Stimulated activated CD8-positive, alpha-beta memory T cell treated with anti-CD3 and anti-CD28 coated beads, Interleukin-7, amount 100 ng/mL, for 1 hour (primary cell): ENCODE measurements at places on chromosomes 2 and 18.
A peak's percentile ranks its signal among the peaks of the same experiment; 100 is the strongest.

DNA sequence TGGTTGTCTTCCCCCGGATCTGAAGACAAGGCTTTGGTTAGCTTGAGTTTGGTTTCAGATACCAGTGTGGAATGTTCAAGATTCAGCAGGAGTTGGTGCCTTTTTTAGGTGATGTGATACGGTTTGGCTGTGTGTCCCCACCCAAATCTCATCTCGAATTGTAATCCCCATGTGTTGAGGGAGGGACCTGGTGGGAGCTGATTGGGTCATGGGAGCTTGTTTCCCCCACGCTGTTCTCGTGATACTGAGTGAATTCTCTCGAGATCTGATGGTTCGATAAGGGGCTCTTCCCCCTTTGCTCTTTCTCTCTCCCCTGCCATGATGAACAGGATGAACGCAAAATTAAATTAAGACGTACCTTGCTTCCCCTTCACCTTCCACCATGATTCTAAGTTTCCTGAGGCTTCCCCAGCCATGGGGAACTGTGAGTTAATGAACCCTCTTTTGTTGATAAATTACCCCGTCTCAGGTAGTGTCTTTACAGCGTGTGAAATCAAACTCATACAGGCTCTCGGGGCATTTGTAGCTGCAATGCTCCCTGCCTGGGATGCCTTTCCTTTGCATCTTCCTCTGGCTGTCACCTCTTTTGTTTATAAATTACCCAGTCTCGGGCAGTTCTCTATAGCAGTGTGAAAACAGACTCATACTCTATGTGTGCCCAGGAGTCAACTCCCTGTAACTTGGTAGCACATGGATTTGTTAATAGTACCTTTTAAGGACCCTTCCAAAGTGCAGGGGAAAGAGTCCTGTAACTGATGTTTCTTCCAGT lies 21.3 kb downstream of the PDCD1 start:
- DNase-seq: no peak

- DNase-seq: no peak
Measured at GRCh38 chr2:138274421-138275291, 226.9 kb upstream of the SPOPL start.

DNA sequence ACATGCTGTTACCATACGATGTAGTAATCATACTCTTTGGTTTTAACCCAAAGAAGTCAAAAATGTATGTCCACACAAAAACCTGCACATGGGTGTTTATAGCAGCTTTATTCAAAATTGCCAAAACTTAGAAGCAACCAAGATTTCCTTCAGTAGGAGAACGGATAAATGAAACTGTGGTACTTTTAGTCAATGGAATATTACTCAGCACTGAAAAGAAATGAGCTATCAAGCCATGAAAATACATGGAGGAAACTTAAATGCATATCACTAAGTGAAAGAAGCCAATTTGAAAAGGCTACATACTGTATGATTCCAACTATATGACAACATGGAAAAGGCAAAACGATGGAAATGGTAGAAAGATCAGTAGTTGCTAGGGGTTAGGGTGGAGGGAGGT lies 86.6 kb downstream of the HNRNPLL start:
- no peak for DNase-seq

- no peak for DNase-seq
Measured at GRCh38 chr2:25558262-25558661, 115.1 kb downstream of the DTNB start.

- no peak for DNase-seq
Measured at GRCh38 chr2:229118927-229119326, 152.2 kb downstream of the PID1 start.

DNA sequence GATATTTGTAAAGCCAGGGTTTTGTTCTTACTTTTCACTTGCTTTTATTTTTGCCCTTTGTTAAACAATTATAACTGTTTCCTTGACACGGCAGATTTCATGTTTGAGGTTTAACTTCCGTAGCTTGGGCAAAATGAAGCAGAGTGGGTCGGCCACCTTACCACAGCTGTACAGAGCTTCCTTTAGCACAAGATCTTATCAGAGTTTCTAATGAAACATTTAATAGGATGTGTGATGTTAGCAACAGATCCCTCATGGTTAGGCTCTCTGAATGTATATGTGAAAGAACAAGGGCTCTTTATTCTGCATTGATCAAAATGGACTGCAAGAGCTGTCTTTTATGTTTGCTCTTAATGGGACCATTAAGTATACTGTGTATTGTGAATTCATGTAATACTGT lies 22.3 kb downstream of the RNF125 start:
- no peak for DNase-seq

GRCh38 chr18:41842886-41843285 lies 112.1 kb upstream of the PIK3C3 start:
- no peak for DNase-seq

DNA sequence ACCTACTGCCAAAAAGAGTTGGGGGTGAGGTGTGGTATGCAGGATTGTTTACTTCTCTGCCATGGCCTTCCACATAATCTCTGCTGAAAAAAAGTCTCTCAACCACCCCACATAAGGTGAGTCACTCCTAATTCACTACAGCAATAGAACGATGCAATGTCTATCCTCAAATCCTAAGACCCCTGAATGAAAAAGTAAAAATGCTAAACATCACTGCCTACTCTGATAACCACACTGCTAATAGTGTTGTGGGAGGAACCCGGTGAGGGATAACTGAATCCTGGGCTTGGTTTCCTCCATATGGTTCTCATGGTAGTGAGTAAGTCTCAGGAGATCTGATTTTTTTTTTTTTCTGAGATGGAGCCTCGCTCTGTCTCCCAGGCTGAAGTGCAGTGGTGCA lies 252.5 kb downstream of the PIEZO2 start:
- DNase-seq: no peak

GRCh38 chr18:11458447-11458846 lies 150.9 kb upstream of the SLC35G4 start:
- no peak for DNase-seq

DNA sequence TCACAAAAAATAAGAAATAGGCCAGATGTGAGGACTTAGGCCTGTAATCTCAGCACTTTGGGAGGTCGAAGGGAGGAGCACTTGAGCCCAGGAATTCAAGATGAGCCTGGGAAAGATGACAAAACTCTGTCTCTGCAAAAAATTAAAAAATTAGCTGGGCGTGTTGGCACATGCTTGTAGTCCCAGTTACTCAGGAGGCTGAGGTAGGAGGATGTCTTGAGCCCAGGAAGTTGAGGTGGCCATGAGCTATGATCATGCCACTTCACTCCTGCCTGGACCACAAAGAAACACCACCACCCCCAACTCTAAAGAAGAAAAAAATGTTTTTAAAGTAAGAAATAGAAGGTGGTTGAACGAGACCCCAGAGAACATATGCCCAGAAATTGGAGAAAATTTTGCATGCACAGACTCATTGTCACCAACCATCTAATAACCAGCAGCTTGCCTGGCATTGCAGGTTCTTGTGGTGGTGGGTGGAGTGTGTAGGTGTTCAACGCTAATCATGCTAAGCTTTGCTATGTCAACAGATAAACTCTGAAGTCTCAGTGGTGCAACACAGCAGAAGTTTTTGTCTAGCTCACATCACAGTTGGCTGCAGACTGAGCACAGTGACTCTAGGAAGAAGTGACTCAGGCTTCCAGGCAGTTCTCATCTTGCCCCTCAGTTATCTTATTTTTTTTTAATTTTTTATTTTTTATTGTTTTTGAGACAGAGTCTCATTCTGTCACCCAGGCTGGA lies 18.6 kb downstream of the ARL4C start:
- no peak for DNase-seq

- peak; percentile 64 for DNase-seq
Measured at GRCh38 chr2:7097353-7097895, 180.2 kb downstream of the RNF144A start.

DNA sequence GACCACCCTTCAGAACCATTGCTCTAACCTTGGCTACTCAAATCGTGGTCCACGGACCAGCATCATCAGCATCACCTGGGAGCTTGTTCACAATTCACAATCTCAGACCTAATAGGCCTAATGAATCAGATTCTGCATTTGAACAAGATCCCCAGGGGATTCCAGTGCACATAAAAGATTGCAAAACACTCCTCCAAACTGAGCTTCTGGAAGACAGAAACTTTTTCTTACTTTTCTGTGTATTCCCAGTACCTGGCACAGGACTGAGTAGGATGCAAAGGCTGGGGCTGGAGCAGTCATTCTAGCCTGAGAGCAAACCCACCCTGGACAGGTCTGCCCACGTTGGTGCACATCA lies 115.1 kb upstream of the COPS8 start:
- no peak for DNase-seq

GRCh38 chr2:106649306-106649705 lies 162.1 kb downstream of the CD8B2 start:
- no peak for DNase-seq

- DNase-seq: no peak
Measured at GRCh38 chr2:148545390-148546256, 98.9 kb upstream of the EPC2 start.

GRCh38 chr2:235860111-235860510 lies 308.1 kb downstream of the GBX2 start:
- no peak for DNase-seq

DNA sequence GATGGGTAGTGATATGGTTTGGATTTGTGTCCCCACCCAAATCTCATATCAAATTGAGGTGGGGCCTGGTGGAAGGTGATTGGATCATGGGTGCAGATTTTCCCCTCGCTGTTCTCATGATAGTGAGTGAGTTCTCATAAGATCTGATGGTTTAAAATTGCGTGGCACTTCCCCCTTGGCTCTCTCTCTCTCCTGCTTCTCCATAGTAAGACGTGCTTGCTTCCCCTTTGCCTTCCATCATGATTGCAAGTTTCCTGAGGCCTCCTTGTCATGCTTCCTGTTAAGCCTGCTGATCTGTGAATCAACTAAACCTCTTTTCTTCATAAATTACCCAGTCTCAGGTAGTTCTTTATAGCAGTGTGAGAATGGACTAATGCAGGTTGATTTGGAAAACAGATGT lies 223.2 kb upstream of the APCDD1 start:
- no peak for DNase-seq

- no peak for DNase-seq
Measured at GRCh38 chr2:239154971-239155805, 245.6 kb downstream of the HDAC4 start.

DNA sequence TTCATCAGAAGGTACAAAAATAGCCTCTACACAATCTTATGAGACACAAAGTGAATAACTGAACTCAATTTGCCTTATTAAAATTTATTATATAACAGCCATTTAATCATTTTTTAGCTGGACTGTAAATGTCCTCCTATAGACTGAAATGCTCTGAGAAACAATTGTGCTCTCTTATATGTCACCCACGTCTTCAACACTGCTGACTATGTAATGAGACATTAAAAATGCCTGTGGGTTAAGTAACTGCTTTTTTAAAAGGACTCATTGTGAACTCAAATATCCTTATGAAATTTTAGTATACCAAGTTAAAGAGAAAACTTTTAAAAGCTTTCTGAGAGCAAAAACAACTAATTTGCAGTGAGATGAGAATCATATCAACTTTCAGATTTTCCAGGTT lies 10.4 kb upstream of the GALNT1 start:
- DNase-seq: no peak

- DNase-seq: no peak
Measured at GRCh38 chr2:8344144-8345097, 337.4 kb upstream of the ID2 start.

GRCh38 chr2:191049728-191050639 lies 36.0 kb upstream of the STAT1 start:
- DNase-seq: no peak

- no peak for DNase-seq
Measured at GRCh38 chr18:3126457-3127097, 93.2 kb downstream of the MYOM1 start.

DNA sequence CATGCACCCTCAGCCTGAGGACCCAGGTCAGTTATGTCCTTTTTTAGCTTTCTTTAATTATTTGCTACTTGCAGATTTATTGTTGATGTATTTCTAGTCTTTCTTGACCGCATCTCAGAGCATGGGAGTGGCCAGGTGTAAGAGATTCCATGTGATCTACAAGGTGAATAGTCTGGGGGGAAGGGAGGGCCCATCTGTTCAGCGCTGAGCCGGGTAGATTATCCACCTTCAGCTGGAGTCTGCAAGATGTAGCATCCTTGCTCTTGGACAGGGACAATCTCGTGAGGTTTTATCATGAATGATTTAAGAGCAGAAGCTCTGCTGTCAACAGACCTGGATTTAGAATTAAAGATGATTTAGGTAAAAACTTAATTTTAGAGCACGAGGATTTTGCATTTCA lies 12.0 kb upstream of the DGKD start:
- no peak for DNase-seq

DNA sequence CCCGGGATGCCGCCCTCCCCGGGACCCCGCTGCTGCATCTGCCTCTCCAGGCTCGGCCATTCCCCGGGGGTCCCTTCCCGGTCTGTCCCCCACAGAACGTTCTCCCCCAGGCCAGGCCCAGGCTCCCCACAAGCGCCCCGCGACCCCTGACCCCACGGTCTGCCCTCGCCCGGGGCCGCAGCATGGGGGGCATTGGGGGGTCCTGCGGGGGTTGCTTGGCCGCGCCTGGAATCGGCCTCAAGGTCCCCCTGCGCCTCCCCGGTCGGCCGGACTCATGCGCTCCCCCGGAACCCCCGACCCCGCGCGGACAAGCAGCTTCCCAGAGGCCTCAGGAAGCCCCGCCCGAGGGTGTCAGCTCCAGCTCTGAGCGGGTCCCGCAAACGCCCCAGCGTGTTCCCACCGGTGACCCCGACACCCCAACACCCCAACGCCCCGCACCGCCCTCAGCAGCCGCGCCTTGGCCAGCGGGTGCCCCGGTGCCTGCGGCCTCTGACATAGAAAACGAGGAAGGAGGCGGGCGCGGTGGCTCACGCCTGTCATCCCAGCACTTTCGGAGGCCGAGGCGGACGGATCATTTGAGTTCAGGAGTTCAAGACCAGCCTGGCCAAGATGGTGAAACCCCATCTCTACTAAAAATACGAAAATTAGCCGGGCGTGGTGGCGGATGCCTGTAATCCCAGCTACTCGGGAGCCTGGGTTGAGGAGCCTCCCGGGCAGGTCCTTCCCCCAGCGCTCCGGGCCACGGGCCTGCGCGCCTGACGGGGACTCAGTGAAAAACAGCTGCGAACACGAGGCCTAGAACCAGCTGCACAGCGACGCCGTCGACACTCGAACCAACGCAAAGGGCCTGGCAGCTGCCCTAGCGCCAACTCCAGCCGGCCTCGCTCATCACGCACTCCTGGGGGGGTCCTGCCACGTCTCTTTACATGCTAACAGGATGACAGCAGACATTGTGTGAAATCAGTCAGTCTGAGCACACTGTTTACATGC lies 61.8 kb upstream of the CTDP1 start:
- no peak for DNase-seq

- no peak for DNase-seq
Measured at GRCh38 chr18:62318228-62319180, 6.6 kb upstream of the TNFRSF11A start.
